ENCODE measurements at places on chromosomes 1 and 21.
A peak's percentile ranks its signal among the peaks of the same experiment; 100 is the strongest.

GRCh38 chr1:46094471-46095005 lies 37.9 kb downstream of the PIK3R3 start:
- DNase-seq, result no peak

GRCh38 chr1:203206129-203206687 lies 19.7 kb upstream of the CHI3L1 start:
- no peak for DNase-seq

DNA sequence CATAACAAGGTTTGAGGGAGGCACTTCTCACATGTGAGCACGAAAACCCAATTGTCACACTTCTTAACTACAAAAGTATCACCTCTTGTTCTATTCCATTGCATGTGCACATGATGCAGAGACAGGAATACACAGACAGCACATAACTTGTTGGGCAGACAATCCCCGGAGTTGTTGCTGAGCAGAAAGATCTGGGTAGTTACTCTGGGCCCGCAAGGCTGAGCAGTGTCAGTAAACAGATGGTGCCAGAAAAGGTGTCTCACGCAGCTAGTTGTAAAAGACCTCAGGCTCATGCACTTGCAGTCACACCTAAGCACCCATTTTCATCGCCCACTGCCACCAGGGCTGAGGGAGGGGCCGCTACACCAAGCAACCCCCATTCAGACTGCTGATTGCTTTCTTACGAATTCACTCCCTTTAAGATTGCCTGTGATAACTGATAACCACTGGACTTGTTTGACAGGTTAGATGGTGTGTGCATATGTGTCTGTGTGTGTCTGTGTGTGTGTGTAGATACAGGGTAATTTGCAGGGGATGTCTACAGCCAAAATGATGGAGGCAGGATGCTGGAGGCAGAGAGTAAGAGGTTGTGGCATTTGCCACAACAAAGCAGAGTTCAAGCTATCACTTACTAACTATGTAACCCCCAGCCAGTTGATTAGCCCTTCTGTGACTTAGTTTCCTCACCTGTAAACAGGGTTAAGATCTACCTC lies 4.2 kb downstream of the LGR6 start:
- no peak for DNase-seq

DNA sequence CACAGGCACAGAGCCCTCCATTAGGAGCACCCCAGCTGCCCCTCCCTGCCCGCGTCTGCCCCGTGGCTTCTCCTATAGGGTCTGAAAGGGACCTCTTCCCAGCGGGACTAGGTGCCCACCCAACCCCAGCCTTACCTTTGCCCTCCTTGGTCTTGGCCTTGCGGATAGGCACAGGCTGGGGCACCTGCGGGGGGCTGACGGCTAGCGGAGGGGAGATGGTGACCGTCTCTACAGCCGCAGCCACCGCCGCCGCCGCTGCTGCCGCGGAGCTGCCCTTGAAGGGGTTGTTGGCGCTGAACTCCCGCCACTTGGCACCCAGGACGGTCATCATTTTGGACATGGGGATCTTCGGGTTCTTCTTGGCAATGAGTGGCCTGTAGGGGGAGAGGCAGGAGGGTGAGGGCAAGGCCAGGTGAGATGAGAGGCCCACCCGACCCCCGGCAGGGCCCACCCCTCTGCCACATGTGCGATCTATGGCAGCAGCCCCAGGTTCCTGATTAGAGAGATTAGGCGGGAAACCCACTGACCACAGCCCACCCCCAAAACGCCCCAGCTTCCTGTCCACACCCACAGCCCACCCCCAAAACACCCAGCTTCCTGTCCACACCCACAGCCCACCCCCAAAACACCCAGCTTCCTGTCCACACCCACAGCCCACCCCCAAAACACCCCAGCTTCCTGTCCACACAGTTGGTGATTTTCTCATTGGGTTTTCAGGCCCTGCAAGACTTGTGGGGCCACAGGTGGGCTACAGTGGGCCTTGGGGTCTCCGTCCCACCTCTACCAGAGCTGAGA lies 25.4 kb downstream of the CHD5 start:
- DNase-seq, result no peak

- DNase-seq, result peak; percentile 76
These were observed 16.5 kb upstream of the AGTRAP start for GRCh38 chr1:11719313-11720032.

- DNase-seq, result no peak
These were observed 78.8 kb downstream of the FAM78B start for GRCh38 chr1:166087734-166088571.

DNA sequence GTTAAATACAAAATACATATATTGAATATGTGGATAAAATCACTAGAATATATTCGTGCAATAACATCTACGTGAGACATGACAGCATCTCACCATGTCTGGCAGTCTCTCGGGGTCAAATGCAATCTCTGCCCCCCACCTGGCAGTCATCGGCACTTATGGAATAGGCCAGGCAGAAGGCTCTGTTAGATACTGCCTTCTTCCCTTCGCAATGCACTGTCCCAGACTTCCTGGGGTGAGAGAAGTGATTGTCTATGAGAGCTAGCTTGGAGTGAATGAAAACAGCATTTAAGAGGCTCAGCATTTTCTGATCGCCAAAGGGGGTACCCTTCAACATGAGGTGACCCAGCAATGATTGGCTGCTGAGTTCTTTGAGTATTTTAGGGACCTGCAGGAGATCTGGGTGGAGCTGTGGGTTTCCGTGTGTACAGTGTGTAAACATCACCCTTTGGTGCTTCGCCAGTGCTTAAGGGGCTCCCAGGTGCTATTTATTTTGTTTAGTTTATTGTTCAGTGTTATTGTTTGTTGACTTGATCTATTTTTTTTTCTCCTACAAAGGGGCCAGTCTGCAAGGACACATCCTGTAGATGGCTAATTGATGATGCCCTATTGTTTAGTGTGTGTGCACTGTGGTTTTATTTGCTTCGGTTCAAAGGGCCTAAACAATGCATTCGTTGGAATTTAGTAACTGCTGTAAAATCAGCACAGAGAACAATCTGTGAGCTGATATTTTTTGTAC lies 10.2 kb downstream of the ERG start:
- no peak for DNase-seq

DNA sequence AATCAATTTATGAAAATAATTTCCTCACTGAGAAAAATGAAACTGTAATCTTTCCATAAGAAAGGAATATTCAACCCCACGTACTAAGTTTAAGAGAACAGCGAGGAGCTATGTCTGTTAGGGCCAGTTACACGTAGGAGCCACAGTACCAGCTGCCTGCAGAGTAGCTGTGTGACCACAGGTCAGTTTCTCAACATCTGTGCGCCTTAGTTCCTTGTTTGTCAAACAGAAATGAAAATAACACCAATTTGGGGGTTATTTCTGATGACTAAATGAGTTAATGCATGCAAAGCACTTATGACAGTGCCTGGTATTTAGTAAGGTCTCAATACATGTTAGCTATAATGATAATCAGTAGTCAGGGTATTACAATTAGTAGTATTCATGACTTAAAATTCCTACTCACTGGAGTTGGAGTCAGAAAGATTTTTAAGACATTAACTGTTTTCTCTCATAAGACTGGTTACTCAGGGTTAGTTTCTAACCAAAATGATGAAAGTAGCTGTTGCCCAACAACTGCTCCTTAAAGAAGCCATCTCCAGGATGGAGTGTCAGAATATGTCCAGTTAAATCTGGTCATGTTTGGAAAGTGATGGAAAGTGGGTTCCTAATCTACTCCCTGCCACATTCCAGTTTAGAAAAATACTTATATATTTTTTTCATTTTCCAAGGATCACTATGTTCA lies 85.8 kb upstream of the ZNF648 start:
- no peak for DNase-seq

DNA sequence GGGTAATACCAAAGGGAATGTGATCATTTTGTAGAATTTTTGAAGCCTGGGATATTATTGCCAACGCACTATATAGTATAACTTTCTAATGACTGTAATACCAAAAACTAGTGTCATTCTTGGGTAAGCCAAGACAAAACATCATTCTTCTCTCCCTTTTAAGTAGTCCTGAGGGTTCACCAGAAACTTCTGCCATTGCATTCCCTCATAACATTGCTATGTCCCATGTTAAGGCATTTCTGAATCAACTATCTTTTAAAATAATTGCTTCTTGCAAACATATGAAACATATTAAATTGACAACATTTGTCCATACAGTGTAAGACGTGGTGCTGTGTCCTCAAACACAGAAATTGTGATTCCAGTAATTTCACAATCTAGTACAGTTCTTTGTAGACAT lies 29.9 kb upstream of the C1orf21 start:
- DNase-seq, result no peak

DNA sequence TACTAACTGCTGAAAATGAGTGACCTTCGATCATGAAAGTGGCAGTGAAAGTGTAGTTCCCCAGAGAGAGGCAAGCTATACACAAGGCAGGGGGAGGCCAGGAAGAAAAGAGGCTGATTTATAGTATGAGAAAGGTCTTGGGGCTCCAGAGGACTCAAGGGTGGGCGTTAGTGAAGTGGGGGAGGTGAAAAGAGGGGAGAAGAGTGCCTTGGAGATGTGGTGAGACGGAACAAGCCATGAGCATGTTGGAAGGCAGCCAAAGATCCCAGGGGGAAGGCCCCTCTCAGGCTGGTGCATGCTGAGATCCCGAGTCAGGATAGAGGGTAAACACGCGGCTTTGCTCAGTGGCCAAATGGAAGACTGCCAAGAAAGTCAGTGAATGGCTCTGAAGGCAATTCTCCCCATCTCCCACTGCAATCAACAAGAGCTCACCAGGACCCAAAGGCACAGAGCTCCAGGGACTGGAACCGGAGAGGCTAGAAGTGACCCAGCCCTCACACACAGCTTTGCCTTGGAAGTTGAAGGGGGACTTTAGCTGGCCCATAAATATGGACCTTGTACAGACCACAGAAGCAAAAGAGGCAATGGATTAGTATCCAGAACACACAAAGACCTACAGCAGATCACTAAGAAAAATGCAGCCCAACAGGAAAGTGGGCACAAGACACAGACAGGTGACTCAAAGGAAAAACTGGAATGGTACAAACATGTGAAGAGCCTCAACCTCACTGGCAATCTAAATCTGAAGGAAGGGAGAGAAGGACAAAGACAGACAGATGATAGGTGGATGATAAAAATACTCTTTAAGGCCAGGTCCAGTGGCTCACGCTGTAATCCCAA lies 49.6 kb downstream of the HSF2BP start:
- peak; percentile 67 for DNase-seq

GRCh38 chr1:152946651-152947256 lies at the start of gene SPRR5:
SPRR5 (plus strand) TSS chr1:152947206; CDS start chr1:152948555, 1,349 bp downstream.
- no peak for DNase-seq

- no peak for DNase-seq
These were observed 1.0 kb upstream of the TSPEAR start for GRCh38 chr21:44712203-44713028.

DNA sequence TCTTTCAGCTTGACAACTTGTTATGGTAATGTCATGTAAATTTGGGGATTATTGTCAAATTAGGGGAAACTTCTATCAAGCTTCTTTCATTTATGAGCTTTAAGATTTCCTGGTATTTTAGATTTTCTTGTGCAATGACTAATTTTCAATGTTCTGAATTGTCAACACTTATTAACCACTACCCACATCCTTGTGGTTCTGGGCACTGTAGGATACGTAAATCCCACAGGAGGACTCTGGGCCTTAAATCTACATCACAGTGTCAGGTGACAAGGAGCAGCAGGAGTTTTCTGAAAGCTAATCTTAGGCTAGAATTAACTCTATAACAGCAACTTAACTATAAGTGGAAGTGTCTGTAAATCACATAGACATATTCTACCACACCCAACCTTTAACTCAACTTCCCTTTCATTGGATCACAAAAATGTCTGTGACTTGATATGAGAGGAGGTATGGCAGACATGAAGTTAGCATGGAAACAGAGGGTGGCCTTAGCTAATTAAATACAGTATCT lies 397.7 kb downstream of the HLX start:
- no peak for DNase-seq

DNA sequence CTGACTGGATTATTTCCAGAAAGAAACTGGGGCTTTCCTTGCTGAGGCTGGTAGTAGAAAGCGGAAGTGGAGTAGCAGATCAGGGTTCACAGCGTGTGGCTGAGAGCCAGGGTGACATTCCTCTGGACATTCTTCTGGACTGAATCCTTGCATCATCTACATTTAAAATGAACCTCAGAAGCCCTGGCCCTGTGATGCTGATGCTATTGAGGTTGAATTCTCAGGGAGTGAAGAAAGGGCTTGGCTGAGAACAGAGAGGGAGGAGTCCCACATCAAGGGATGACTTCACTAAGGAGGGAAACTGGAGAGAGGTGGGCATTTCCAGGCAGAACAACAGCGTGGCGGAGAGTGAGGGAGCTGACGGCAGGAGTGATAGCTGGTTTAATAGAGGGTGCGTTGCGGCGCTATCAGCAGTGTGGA lies 102.3 kb upstream of the LMO4 start:
- DNase-seq, result peak; percentile 77

DNA sequence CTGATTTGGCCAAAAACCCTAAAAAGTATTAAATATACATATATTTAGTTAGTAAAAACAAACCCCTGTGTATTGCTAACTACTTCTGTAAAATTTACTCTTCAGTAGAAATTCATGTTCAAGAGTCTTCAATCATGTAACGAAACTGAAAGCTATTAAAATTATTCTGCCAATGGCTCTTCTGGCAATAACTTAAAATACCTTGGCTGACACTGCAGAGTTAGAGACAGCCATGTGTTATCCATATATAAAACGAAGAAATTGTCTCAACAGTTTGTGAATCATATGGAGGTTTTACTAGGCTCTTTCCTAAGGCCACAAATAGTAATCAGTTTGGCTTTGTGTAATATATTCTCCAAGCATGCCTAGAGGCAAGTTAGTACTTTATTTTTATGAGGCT lies 357.2 kb downstream of the COL11A1 start:
- DNase-seq, result no peak

- DNase-seq, result no peak
These were observed 63.1 kb upstream of the PBX1 start for GRCh38 chr1:164495905-164496304.

- DNase-seq, result no peak
These were observed 126.2 kb upstream of the SERBP1 start for GRCh38 chr1:67556297-67556900.

- DNase-seq, result peak; percentile 31
These were observed 10.4 kb upstream of the KCNA2 start for GRCh38 chr1:110616587-110616986.

DNA sequence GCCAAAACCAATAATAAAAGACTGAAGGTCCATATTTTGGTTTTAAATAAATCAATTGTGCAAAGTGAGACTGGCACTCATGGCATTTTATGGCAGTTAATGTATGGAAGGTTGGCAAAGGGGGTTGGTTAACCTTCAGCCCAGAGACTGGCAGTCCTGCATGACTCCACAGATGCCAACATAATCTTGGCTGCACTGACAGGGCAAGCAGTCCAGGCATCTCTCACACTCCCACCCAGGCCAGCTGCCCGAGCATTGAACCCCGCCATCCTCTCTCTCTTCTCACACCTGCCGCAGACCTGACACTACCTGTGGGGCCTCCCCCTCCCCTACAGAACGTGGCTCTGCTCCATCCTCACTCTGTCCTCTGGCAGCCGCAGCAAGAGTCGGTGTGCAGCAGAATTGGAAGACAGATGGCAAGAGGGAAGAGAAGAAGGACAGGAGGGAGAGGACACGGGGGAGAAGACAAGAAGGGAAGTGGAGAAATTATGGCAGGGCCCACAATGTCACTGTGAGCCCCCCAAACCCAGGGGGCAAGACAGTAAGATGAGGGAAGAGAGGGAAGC lies 43.7 kb downstream of the ITPKB start:
- DNase-seq, result no peak

- no peak for DNase-seq
These were observed 205.3 kb downstream of the FGGY start for GRCh38 chr1:59502009-59502691.

- DNase-seq, result no peak
These were observed 7.1 kb upstream of the ACTA1 start for GRCh38 chr1:229440851-229441537.

GRCh38 chr1:154521695-154522094 lies 19.5 kb upstream of the SHE start:
- DNase-seq, result no peak
